ENCODE measurements at places on chromosomes 6 and 20.
A peak's percentile ranks its signal among the peaks of the same experiment; 100 is the strongest.

- peak; percentile 34 for DNase-seq
Measured at GRCh38 chr6:549906-550305, 107.0 kb downstream of the HUS1B start.

GRCh38 chr20:58173930-58174707, 54.3 kb downstream of the ANKRD60 start:
- DNase-seq, result no peak

- no peak for DNase-seq
Measured at GRCh38 chr6:167317172-167317571, 7.7 kb upstream of the TTLL2 start.

- DNase-seq, result no peak
Measured at GRCh38 chr20:50586531-50587232, 76.5 kb downstream of the PTPN1 start.

DNA sequence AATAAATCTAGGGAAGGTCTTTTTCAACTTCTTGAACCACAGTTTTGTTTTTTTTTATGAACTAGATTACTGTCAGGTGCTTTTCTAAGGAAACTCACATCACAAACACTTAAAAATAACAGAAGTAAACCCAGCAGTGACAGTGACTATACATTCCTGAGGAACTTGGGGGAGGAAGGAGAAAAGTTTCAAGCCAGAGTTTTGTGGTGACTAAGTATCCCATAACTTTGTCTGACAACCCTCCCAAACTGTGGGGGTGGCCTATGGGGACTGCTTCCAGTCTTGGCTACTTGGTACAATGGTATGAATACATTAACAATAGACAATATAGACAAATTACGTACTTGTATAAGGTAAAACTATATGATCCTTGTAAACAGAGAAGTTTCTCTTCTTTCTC, 202.5 kb upstream of the MAN1A1 start:
- no peak for DNase-seq

- DNase-seq, result no peak
Measured at GRCh38 chr20:25150016-25150415, 45.5 kb upstream of the ENTPD6 start.

DNA sequence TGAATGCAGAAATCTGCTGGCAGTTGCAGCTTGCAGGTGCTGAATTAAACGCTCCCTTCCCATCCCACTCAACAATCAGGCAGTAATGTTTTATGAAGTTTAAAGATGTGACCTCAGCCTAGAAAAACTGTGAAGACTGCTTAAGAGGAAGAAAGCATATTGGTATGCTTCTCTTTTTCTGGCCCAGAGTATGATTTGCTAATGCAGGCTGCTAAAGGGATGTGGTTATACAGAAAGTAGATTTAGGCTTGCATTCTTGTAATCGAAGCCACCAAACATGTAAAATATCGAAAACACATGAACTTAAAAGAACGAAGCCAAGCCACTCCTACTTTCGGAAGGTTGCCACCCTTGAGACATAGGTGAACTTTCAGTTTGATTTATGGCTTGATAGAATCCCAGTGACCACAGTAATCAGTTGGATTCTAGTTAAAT, 40.7 kb downstream of the MAP3K5 start:
- DNase-seq, result peak; percentile 44

GRCh38 chr6:156905801-156906200, 128.6 kb downstream of the ARID1B start:
- DNase-seq, result no peak

DNA sequence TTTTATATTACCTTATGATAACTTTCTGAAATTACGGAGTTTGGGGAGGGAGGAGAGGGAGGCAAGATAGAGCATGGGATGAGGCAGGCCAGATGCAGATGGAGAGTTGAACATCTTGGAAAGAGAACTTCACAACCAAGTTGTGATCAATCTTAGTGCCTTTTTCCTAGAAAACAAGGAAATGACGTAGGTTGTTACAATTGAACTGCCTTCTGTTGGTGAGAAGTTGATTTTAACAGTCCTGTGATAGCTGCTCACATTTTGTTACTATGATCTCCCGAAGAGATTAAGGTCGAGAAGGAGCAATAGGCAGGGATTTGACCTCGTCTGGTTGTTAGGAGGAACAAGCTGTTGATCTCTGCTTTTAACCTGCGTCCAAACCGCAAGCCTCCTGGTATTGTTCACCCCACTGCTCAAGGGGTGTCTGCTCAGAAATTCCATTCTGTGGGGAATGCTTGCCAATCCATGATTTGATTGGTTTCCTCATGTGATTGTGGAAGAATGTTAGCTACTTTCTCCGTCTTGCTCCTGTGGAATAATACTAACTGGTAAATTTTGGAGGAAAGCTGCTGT, 35.1 kb downstream of the TIAM2 start:
- DNase-seq, result no peak

DNA sequence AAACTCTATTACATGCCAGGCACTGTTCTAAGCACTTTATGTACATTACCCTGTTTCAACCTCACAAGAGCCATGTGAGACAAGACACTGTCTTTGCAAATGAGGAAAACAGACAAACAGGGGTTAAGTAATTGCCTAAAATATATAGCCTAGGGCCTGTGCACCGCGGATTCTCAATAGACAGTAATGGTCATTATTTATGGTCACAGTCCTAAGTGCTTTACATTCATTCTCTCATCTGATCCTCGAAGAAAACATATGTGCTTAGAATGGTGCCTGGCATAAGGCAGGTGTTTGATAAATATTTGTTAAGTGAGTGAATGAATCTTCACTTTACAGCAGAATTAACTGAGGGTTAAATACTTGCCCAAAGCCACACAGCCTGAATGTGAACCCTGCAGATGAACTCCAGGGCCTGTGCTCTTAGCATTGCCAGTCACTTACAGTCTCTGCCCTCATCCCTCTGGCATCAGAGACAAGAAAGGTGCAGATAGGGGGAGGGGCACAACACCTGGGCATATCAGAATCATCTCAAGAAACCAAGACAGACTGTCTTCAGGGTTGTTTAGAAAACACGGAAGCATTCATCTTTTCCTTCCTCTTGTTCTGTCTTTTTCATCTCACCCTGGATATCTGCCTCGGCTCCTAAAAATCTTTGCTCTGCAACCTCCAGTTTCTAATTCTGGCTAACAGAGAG, 92.8 kb upstream of the SASH1 start:
- DNase-seq, result no peak
